GM19239 (cell line): ENCODE measurements at places on chromosomes 13 and 19.

- no peak for DNase-seq
These were observed 44.7 kb downstream of the CACNA1A start for GRCh38 chr19:13461536-13461935.

GRCh38 chr13:94997126-94997525 is 284.8 kb upstream of the SOX21 start:
- no peak for DNase-seq

DNA sequence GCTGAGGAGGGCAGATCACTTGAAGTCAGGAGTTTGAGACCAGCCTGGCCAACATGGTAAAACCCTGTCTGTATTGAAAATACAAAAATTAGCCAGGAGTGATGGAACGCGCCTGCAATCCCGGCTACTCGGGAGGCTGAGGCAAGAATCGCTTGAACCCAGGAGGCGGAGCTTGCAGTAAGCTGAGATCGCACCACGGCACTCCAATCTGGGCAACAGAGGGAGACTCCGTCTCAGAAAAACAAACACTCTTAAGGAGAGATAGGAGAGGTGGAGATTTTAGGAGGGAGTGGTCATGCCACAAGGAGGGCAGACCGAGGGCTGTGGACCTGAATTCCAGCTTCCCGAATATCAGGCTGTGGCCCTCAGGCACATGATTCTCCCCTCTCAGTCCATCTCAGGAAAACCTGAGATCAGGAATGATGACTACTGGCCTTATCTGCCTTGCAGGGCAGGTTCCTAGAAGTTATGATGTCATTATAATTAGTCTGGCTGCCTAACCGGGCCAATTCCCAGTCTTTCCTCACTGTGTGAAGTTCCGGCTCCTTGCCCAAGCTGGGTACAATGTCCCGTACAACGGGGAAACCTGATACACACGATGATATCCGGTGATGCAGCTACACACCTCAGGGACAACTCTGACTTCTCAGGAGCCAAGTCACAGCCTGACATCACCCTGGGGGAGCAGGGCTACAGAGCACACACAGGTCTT is 2.5 kb downstream of the SLC35E1 start:
- DNase-seq = no peak

GRCh38 chr13:79480954-79481684 is at the start of gene NDFIP2:
Gene NDFIP2, plus strand, starts transcription at chr13:79481155. Its CDS starts 49 bp downstream, at chr13:79481204.
- peak; percentile 27 for DNase-seq

- no peak for DNase-seq
These were observed 2.7 kb downstream of the CYP4F12 start for GRCh38 chr19:15675560-15675959.

GRCh38 chr13:27463500-27463899 is 13.1 kb upstream of the MTIF3 start:
- DNase-seq = no peak

GRCh38 chr19:10353793-10354391 is 14.5 kb upstream of the ICAM3 start:
- no peak for DNase-seq

DNA sequence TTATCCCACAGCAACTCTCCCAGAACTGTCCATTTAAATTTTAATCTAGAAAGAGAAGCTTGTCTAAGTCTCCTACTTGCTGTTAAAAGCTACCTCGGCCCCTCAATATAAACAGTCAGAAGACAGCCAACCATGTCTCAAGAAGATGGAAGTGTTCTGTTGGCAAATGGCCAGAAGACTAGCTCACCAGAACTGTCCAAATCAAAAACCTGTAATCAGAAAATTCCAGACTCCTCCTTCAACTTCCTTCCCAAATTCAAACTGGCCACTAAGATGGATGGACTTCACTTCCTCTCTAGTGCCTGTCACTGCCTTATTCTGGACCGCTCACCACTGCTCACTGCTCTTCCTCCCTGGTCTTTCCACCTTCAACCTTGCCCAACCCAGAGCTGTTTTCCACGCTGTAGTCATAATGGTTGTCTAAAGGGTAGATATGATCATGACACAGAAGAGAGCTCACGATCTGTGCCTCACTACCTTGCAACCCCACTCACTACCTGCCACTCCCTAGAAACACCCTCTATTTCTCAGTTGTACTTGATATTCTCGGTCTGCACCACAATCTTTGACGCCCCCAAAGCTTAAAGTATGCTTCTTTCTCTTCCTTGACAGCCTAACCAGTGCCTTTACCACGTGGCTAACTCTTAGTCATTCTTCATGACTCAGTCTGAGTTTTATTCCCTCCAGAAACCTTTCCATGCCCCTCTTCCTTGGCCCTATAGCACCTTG is 9.2 kb downstream of the FGF14 start:
- no peak for DNase-seq

DNA sequence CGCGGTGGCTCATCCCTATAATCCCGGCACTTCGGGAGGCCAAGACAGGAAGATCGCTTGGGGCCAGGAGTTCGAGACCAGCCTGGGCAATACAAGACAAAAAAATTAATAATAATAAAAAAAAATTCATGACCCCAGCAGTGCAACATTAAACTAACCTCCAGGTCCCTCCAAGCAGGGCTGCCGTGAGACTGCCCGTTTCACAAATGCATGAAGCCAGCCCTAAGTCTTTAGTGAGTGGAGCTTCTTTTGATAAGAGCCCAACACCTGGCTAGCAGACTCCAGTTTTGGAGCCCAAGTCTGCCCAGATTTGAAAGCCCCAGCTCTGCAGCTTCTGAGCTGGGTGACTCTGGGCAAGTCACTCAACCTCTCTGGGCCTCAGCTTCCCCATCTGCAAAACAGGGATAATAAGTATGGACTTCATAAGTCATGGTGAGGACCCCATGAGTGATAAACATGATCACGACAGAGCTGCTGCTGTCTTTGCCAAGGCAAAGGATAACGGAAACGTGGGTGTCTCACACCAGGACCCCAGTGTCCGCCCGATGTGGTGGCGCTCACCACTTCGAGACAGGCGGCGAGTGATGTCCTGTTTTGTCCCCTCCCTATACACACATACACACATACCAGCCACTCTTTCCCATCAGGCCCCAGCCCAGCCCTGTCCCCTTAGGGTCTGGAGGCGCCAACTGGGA is 38.4 kb upstream of the NANOS3 start:
- DNase-seq = no peak
